Stromal cell of bone marrow (primary cell): ENCODE measurements at places on chromosomes 2 and 18.

- peak; percentile 94 for DNase-seq
These were observed 86.8 kb downstream of the FMNL2 start for GRCh38 chr2:152421521-152422370.

GRCh38 chr2:237692601-237693290 is 65.4 kb downstream of the LRRFIP1 start:
- no peak for DNase-seq

- DNase-seq, result no peak
These were observed 48.0 kb downstream of the NAT8 start for GRCh38 chr2:73594251-73594650.

GRCh38 chr2:6800553-6800952 is 65.2 kb downstream of the CMPK2 start:
- DNase-seq, result no peak

GRCh38 chr18:46601141-46601805 is 55.7 kb downstream of the LOXHD1 start:
- no peak for DNase-seq

GRCh38 chr2:23378496-23378895 is 6.5 kb upstream of the KLHL29 start:
- DNase-seq, result no peak

DNA sequence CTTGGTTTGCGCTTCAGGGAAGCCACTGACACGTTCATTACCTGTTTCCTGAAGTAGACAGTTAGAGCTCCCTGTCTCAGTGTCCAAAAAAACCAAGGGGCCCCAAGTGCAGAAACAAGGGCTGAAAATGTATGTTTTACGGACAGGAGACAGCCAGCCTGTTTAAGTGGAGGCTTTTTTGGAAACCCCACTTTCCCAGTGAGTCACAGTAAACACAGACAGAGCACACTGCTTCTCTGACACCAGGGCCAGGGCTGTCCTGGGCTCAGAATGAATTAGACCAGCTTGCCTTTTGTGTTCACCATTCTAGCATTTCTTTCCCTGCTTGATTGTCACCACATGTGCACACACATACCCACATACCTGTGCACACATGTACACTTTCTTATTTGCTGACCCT is 128.6 kb downstream of the SH3RF3 start:
- no peak for DNase-seq

GRCh38 chr2:65018141-65018582 is 29.0 kb downstream of the SLC1A4 start:
- no peak for DNase-seq

DNA sequence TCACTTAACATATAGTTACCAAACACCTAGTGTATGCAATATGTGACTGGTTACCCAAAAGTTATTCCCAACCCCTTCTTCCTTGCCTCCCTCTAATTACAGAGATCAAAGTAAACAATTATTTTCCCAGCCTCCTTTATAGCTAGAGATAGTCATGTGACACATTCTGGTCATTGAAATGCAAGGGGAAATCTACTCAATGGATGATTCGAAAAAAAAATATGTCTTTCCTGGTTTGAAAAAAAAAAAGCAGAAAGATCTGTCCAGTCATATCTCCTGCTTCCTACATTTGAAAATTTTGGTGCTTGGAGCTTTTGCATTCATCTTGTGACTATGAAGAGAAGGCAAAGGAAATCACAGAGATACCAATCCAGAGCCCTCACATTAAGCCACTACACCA is 27.6 kb upstream of the UGP2 start:
- DNase-seq, result no peak

DNA sequence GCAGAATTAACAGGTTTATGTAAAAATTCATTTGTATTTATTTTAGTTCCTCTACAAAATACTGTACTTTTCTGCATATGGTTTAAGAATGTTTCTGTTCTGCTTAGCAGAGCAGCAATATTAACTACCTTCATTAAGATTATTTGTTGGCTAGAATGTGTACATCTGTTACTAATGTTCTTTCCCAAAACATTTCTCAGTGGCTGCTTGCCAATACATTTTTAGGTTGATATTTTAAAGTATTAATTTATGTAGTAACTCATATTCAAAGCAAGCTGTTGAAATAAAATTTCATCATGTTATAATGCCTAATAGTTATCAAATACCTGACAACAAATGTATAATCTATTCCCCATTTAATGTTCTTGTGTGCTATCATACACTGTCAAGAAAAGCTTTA is 40.3 kb downstream of the PRKD3 start:
- no peak for DNase-seq

GRCh38 chr2:52597346-52597745 is 1170.3 kb upstream of the CHAC2 start:
- no peak for DNase-seq

GRCh38 chr18:30676053-30676480 is 366.5 kb downstream of the DSC3 start:
- no peak for DNase-seq

GRCh38 chr18:52971097-52971496 is 631.1 kb downstream of the DCC start:
- no peak for DNase-seq

- DNase-seq, result no peak
These were observed 117.5 kb upstream of the NCKAP5 start for GRCh38 chr2:133685636-133686215.

- DNase-seq, result peak; percentile 96
These were observed 73.6 kb downstream of the CYBRD1 start for GRCh38 chr2:171595896-171596295.

- no peak for DNase-seq
These were observed 2.6 kb downstream of the LPIN1 start for GRCh38 chr2:11748861-11749645.

DNA sequence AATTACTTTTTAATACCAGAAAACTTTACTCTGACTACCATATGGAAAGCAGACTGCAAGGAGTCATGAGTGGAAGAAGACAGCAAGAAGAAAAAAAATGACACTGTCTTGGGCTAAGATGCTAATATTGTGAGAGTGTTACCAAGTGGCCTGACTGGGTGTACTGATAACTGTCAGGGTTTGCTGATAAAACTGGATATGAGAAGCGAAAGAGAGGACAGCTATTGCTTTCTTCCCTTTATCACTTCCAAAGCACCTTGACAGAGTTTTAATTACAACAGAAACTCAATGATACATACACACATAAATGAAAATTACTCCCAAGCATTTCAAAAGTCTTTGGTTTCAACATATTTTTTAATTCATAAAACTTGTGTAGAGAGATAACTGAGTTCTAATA is 368.5 kb downstream of the ZEB2 start:
- no peak for DNase-seq

DNA sequence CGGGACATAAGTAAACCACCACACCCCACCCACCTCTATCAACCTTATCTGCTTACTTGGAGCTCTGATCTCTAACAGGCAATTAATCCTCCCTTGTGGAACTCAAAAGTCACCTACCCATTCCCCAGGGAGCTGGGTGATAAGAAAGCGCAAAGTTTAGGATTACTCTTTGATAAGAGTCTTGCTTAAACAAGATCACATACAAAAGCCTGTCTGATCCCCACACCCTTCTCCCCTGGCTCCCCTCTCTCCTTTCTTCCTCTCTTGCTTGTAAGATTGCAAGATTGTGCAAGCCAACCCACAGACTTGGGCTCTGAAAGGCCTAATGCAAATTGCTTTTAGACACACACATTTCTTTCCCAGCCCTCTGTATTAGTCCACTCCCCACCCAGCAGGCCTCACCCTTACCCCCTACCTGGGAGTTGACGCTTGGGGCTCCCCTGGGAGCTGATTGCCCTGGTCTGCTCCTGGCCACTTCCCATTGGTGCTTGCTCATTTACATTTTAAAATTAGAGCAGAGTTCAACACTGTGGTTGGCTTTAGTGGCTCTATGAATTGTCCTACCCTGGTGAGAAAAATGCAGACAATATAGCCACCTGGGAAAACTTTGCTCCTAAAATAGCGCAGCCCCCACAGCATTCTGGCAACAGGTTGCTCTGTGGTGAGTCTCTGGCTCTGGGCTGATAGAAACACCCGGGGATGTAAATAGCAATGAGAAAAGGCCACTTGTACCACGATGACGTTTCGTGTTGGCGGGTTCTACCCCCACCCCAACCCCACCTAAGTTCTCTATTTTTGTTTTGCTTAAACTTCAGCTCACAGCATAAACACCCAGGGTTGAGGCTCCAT is 92.8 kb upstream of the MSH2 start:
- no peak for DNase-seq

DNA sequence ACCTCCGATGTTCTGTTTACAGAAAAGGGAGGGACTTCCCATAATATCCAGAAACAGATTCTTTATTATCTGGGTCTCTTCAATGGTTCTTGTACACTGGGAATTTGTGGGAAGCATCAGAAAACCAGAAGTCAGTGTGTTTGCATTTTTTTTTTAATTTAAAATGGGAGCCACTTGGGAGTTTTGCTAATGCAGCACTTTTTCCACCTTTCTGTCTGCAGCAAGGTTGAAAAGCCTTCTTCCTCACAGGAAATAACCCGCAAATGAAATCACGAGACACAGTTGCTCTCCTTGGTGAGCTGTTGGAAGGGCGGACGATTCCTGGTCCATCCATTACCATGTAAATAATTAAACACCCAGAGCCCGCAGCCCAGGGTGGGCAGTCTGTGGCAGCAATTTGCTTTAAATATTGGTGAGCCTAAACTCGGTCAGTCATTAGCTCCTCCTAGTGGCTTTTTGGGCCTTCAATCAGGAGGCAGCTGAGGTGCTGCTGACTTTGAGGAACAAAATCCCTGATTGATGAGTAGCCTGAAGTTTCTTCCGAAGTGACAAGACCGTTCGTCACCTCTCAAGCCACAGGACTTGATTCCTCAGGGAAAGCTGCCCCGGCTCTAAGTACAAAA is 471.5 kb downstream of the EPHA4 start:
- no peak for DNase-seq

DNA sequence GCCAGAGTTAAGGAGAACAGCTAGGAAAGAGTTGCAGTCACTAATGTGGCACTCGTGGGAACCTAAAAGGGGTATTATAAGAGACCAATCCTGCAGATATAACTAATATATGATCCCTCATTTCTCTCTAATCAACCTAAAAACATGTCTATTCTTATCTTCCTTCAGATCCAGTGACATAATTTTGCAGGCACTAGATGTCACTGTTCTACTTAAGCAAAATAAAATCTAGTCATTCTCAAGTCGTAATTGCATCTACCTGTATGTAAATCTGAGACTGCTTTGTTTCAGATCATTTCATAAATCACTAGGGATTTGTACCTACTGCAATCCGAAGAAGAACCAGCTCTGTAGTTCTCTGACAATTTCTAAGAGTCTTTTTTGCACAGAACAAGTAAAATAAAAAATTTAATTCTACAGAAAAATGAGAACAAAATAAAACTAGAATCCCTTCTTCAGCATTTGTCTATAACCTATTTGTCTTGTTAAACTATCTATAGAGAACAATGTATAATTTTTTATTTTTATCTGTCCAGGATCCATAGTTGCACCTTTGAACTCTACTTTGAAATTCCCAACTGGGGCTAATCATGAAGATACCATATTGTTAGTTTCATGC is 56.5 kb upstream of the ERBB4 start:
- peak; percentile 10 for DNase-seq

DNA sequence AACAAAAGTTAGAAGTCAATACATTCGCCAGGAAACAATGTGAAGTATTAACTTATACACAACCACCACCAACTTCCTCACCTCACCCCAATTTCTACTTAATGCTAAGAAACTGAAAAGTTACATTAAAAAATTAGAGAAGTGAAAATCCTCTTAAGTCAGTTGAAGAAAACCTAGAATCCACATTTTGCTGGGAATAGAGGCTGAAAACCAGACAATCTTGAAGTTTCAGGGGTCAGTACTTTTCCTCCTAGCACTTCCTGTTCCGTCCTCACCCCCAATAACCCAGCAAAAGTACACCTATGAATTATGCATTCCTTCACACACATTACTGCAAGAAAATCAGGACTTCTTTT is 6.3 kb downstream of the YES1 start:
- DNase-seq, result no peak
